ENCODE measurements at places on chromosomes 7 and 10.

- no peak for DNase-seq
Measured at GRCh38 chr7:134067164-134067563, 60.0 kb upstream of the LRGUK start.

DNA sequence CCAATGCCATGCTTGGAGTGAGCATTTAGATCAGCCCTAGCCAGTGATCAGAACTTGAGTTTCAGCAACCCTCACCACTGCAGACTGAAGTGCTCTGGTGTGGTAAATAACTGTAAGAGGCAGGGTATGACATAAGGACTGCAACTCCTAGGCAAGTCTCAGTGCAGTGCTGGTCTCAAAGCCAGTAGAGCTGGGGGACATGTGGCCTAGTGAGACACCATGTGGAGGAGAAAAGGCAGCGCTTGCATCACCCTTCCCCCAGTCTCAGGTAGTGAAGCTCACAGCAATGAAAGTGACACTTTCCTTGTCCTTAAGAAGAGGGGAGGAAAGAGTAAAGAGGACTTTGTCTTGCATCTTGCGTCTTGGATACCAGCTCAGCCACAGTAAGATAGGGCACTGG lies 386.8 kb upstream of the POT1 start:
- no peak for DNase-seq

- no peak for DNase-seq
Measured at GRCh38 chr7:102908676-102909075, 4.1 kb upstream of the LRRC17 start.

DNA sequence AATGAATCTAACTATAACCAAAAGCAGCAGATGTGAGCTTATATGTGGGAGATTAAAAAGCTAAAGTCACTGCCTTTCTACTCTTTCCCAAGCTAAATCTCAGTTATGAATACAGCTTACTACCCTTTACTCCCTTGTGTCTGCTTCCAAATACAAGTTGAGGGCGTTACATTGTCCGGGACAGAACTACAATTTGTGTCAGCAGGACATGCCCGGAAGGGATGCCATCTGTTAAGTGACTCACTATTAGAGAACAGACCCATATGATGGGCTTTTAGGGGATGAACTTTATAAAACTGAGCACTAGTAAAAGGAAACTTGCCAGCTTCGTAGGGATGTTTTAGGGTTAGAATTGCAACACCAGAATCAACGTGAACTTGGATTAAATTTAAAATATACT lies 299.7 kb upstream of the CSTF2T start:
- no peak for DNase-seq

GRCh38 chr7:142954680-142955268 lies 7.4 kb downstream of the KEL start:
- DNase-seq: no peak

DNA sequence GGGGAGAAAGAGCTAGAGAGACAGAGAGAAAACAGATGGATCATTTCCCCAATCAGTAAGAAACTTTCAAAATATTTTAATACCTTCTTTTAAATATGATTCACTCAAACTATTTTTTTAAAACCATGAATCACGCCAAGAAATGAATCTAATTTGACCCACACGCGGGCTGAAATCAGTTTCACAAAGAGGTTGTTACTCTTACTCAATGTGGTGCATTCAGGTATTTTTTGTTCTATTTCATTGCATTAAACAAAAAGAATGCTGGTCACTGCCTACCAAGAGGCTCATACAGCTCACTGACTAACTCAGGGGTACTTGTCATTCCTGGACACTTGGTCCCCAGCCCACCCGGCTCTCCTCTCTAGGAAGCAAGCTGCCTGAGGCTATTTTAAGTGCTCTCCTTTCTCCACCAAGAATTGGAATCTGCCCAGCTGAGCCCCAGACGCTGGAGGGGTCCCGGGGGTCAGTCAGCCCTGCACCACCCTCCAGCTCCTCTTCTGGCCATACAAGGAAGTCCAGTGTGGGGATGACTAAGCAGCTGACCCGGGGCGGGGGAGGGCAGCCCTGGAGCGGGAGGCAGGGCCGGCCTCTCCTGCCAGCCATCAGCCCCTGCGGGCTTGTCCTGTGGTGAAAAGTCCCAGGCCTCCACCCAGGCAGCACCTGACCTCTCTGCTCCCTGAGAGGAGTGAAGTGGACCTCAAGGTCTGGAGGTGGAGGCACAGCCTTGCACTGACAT lies 21.7 kb upstream of the PFKP start:
- no peak for DNase-seq

GRCh38 chr7:44678471-44679179 lies 70.0 kb upstream of the ZMIZ2 start:
- no peak for DNase-seq

DNA sequence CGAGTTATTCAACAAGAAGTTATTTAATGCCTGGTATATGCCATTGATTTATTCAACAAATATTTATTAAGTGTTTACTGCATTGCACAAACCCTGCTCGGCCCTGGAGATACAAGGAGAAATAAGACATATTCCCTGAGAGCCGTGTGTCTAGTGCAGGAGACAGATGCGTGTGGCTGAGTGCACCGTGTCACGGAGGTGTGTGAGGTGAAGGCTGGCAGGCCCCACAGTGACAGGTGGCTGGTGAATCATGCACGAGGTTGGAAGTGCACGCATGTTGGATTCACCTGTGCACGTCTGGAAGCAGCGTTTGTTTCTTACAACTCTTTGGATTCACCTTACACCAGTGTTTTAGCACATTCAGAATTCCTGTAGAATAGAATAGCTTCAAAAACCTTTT lies 136.6 kb upstream of the SHH start:
- no peak for DNase-seq

- no peak for DNase-seq
Measured at GRCh38 chr7:16791905-16792698, 12.7 kb downstream of the AGR2 start.

DNA sequence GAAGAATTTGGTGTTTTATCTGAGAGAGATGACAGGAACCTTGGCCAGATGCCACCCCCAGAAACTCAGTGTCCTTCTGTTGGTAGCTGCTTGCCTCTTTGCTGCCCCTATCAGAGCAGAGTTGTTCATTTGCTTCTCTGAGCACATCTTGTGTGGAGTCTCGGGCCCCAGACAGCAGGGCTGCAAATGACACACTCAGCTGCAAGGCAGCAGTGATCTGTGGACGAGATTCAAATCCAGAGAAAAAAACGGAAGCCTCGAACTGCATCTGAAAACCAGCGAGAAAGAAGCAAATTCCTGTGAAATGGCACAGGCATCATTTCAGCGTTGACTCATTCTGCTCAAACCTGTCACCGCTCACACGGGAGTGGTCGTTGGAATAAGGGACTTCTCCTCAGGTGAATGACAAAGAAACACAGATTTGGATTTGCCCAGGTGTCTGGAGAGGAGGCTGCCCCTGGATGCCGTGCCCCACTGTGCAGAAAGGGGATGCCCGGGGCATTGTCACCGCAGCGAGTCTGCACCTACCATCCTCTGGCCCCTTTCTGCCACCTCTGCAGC lies 144.7 kb downstream of the PFKFB3 start:
- DNase-seq: no peak
